ENCODE measurements at places on chromosomes 3 and 15.
A peak's percentile ranks its signal among the peaks of the same experiment; 100 is the strongest.

- peak; percentile 9 for DNase-seq
Measured at GRCh38 chr15:80878242-80878866, 99.2 kb downstream of the CEMIP start.

DNA sequence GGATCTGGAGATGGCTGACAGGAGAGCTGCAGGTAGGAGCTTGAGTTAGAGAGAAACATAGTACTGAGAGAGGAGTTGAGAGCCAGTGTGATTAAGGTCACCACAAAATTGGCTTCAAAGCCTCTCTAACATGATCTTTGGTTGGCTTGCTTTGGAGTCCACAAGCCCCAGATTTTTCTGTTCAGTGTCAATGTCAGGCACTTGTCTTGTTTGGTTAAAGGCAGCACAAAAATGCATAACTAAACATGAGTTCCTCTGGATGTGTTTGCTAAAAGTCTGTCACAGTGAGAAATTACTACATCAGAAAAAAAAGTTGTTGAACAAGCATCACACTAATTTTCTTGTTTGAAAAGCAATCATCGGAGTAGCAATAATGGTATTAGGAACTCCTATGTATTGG, 440.5 kb downstream of the NTRK3 start:
- DNase-seq: no peak

- peak; percentile 93 for DNase-seq
Measured at GRCh38 chr3:50572158-50572557, 2.8 kb downstream of the HEMK1 start.

- DNase-seq: no peak
Measured at GRCh38 chr3:170536712-170537111, 49.2 kb downstream of the SLC7A14 start.

GRCh38 chr3:99938270-99938911, 120.7 kb downstream of the CMSS1 start:
- DNase-seq: no peak

GRCh38 chr3:81315030-81315429, 446.4 kb downstream of the GBE1 start:
- DNase-seq: no peak

GRCh38 chr15:98596885-98597392, 51.4 kb upstream of the IGF1R start:
- no peak for DNase-seq

GRCh38 chr15:63041974-63042876, at the start of gene TPM1:
Gene TPM1, plus strand, starts transcription at chr15:63042747. Its CDS starts 83 bp downstream, at chr15:63042830.
- DNase-seq: peak; percentile 47

DNA sequence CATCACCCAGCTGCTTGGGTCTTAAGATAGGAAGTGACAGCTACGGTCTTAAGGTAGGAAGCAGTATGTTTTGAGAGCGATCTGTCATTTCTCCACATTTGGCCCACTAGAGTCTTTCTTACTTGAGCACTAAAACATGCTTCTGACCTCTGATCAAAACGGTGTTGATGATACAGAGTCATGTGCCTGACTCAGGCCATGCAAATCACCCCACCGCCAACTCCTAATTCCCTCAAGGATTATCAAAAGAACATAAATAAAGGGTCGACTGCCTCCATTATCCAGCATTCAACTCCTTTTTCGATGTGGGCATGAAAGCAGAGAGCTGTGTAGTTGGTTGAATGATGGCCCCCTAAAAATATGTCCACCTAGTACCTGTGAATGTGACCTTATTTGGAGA, 201.7 kb upstream of the PROK2 start:
- no peak for DNase-seq

DNA sequence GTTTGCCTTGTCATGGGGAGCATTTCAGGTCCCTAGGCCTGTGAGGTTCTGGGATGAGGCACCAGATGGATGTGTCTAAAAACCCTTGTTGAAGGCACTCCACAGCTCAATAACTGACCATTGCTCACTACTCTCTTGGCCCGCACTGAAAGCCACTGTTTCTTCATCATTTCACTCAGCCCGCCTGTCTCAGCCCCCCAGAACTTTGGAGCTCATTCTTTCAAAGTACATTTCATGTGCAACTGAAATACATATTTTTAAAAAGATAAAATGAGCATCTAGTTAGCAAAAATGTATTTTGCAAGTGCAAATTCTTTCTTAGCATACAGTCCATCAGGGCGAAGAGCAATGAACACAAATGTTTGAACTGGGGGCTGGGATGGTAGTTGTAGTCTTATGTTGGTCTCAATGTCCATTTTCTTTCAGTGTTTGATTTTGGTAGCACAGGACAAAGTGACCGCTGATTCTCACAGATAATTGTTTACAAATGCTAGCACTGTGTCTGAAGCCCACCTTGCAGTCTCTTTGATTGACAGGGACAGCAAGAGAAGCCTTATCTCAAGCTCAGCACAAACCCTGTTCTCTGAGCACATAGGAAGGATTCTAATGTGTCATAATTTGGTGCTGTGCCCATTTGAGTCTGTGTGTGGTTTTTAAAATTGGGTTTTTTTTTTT, 19.6 kb downstream of the HEMK1 start:
- DNase-seq: peak; percentile 92

- no peak for DNase-seq
Measured at GRCh38 chr15:63603516-63603915, 6.3 kb downstream of the FBXL22 start.

DNA sequence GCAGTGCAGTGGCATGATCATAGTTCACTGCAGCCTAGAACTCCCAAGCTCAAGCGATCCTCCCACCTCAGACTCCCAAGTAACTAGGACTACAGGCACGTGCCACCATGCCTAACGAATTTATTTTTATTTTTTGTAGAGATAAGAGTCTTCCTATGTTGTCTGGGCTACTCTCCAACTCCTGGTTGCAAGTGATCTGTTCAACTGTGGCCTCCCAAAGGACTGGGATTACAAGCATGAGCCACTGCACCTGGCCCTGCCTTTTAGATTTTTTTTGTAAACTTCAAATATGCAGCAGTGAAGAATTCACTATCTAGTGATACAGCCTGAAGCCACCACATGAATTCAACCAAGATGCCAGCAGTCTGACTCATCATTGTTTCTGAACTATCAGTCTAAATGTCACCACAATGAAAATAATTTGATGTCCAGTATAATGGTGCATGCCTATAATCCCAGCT, 32.7 kb downstream of the UBXN7 start:
- DNase-seq: peak; percentile 87

DNA sequence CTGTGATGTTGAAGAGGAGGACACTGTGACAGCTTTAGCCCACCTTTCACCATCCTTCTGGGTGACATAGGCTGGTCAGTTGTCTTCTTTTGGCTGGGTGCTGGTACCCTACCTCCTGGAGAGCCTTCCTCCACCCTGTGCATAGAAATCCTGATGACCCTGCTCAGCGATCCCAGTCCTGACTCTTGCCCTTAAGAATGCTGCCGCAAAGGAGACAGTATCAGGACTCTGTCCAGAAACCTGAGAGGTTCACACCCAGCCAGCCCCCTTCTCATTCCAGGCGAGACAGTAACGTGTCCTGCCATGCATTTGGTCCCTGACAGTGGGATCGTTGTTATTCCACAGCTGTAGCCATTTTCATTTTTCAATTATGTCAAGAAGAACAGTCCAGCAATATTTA, 312.8 kb upstream of the CHRM5 start:
- DNase-seq: no peak

DNA sequence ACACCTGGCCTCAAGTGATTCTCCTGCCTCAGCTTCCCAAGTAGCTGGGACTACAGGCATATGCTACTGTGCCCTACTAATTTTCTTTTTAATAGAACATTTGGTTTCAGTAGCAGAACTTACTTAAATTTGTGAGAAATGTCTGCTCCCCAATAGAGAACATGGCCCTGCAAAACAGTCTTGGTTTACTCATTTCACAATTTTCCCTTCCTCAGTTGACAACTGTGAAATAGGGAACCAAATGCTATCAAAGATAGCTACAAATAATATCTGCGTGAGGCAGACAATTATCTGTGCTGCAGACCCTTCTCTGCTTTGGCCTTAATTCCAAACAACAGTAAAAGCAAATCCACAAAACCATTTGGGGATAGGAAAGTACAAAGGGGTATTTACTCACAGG, 22.6 kb downstream of the METTL6 start:
- DNase-seq: peak; percentile 40

DNA sequence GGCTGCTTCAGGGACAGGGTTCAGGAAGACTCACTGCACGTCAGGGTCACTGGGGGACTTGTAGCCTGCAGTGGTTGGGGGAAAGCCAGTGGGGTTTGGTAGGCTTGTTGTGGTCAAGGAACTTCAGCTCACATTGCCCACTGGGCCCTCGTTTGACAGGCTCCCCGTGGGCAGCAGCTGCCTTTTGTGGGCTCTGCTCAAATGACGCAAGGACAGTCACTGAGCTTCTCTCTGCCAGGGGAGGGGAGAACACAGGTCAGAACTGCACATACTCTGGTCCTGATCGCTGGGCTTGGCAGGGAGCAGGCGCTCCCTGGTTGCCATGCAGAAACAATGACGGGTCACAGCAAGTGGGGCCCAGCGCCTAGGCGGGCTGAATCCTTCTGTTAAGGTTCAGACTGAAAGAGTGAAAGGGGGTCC, 45.5 kb downstream of the FAM174B start:
- no peak for DNase-seq

- no peak for DNase-seq
Measured at GRCh38 chr15:63046917-63047760, 4.6 kb downstream of the TPM1 start.

GRCh38 chr3:106809623-106810299, 567.5 kb upstream of the CCDC54 start:
- DNase-seq: no peak

DNA sequence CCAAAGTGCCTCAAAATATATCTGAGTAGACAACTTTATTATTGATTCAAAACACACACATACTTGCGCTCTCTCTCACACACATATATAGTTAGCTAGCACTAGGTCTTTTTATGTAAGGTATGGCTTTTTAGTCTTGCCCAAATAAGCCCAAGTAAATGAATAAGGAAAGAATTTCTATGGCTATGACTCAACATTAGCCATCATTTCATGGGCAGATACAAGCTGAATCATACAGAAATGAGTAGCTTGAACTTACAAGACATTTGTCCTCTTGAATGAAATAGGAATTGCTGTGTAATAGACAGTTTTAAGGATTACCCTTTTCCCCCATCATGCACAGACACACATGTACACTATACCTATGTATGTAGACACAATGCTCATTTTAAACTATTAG, 4.9 kb downstream of the CADPS start:
- DNase-seq: no peak

DNA sequence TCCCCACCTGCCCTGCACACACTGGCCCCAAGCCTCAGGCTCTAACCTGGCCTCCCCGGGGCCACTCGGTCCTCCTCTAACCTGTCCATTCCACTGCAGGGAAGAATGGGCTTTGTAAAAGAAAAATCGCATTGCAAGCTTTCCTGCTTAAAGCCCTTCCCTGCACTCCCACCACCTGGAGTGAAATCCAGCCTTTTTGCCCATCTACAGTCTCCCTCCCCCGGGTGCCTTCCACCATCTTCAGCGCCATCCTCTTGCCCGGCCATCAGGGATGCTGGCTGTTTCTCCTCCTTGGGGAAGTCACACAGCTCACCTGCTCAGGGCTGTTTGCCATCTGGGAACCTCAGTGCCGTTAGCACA, 266.9 kb downstream of the OCA2 start:
- DNase-seq: no peak

DNA sequence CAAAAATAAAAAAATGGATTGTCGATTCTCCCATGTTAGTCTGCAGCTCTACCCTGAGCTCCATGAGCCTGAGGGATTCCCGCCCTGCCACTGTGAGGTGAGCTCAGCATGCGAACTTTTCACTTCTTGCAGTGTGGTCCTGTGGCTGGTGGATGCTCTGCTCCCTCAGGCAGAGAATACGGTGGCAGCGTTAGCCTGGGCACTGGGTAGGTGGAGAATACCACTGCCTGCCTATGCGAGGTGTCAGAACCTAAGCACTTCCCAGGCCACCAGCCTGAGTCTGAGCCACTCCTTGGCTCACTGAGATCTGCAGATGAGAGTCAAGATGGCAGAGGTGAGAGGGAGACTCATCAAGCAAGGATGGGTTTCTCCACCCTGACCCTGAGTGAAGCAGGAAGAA, 70.1 kb downstream of the ITGB5 start:
- no peak for DNase-seq

DNA sequence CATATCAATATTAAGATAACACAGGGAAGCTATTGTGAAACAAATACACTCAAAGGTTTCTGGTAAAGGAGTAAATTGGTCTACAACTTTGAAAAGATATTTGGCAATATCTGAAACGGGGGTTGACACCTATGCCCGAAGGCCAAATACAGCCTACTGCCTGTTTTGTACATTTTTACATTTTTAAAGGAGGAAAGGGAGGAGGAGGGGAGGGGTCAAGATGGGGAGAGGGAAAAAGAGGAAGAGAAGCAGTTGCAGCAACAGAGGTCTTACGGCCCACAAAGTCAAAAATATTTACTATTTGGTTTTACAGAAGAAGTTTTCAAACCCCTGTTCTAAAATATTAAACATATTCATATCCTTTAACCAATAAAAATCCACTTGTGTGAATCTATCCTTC, 94.2 kb downstream of the FMN1 start:
- DNase-seq: peak; percentile 9

GRCh38 chr3:128556384-128556783, 63.4 kb upstream of the GATA2 start:
- DNase-seq: no peak

GRCh38 chr3:32719931-32720330, 34.9 kb downstream of the CNOT10 start:
- no peak for DNase-seq

- DNase-seq: no peak
Measured at GRCh38 chr3:29583861-29584260, 303.0 kb downstream of the RBMS3 start.

DNA sequence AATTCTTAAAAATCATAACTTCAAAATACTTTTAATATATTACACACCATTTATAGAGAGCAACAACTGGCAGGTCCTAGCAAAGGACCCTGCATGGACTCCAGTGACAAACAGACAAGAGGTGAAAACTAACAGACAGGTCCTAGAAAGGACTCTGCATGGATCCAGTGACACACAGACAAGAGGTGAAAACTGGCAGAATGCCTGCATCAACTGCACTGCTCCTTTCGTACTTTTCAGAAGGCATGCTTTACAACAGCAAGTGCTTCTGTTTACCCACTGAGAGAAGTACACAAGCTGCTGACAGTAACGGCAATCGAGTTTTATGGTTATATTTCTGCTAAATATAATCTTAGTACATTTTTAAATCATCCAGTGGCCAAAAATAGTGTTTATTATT, 24.3 kb upstream of the GP5 start:
- DNase-seq: no peak

- no peak for DNase-seq
Measured at GRCh38 chr3:181797431-181797830, 85.7 kb downstream of the SOX2 start.

- no peak for DNase-seq
Measured at GRCh38 chr15:69579950-69580618, 127.5 kb downstream of the RPLP1 start.

- no peak for DNase-seq
Measured at GRCh38 chr15:89118481-89118989, 30.3 kb downstream of the ABHD2 start.

GRCh38 chr3:128808672-128809071, 70.7 kb upstream of the ACAD9 start:
- no peak for DNase-seq

Data from hematopoietic multipotent progenitor cell treated with erythropoietin and hydrocortisone succinate and interleukin-3 and kit ligand, for 6 days (in vitro differentiated cells).